Smooth muscle cell of bladder (primary cell): ENCODE measurements at places on chromosomes 1 and 21. TPM values are rescaled to one million over a fixed set of nuclear protein-coding genes. Genes with fewer than 3 reads are reported as not detected.

The SPRR5 gene
- not detected in 2 replicates for total RNA-seq

The TRAPPC3 gene
- total RNA-seq, result 65.6 and 80.9 TPM in 2 replicates

The ADAMTSL4 gene
- total RNA-seq, result 3.6 and 4.8 TPM in 2 replicates

The NBPF20 gene
- total RNA-seq, result 1.6 and 2.0 TPM in 2 replicates

The ATP1A4 gene
- total RNA-seq, result not detected in 2 replicates

The AKR7A3 gene
- total RNA-seq, result 0.14 and 0.37 TPM in 2 replicates

The EXTL1 gene
- total RNA-seq, result 0.09 and 0.14 TPM in 2 replicates

The NHLH1 gene
- total RNA-seq, result under 0.01 TPM in 1 of 2 replicates, not detected in the other

The HAO2 gene
- total RNA-seq, result not detected in 2 replicates

The OR10J1 gene
- total RNA-seq, result not detected in 2 replicates

The SPRR1B gene
- not detected in 2 replicates for total RNA-seq

The CYP4B1 gene
- total RNA-seq, result not detected in 2 replicates

The DNAJC11 gene
- total RNA-seq, result 33.8 and 53.6 TPM in 2 replicates

The IL10RB gene
- total RNA-seq, result 67.6 and 67.7 TPM in 2 replicates

The ILF2 gene
- total RNA-seq, result 145 and 148 TPM in 2 replicates

The FAM110D gene
- total RNA-seq, result not detected in 2 replicates

The THEM5 gene
- not detected in 2 replicates for total RNA-seq

The UAP1 gene
- total RNA-seq, result 64.6 and 92.3 TPM in 2 replicates

The OLIG2 gene
- total RNA-seq, result not detected in 2 replicates

The CRYBG2 gene
- under 0.01 TPM in 1 of 2 replicates, not detected in the other for total RNA-seq

The ADGRL2 gene
- total RNA-seq, result 33.3 and 64.0 TPM in 2 replicates

The HHIPL2 gene
- total RNA-seq, result 0.71 and 1.5 TPM in 2 replicates

The CNIH3 gene
- 3.6 and 6.8 TPM in 2 replicates for total RNA-seq

The ELOVL1 gene
- total RNA-seq, result 43.7 and 48.6 TPM in 2 replicates

The TDRD5 gene
- total RNA-seq, result not detected in 2 replicates

The SPRR2B gene
- total RNA-seq, result not detected in 2 replicates

The SPTA1 gene
- total RNA-seq, result 0.14 and 0.18 TPM in 2 replicates

The ERG gene
- total RNA-seq, result 0.28 and 0.43 TPM in 2 replicates

The GPR137B gene
- total RNA-seq, result 12.2 and 21.6 TPM in 2 replicates

The CFH gene
- 233 and 238 TPM in 2 replicates for total RNA-seq

The OLFML3 gene
- 140 and 191 TPM in 2 replicates for total RNA-seq

The F13B gene
- not detected in 2 replicates for total RNA-seq

The DCDC2B gene
- total RNA-seq, result under 0.01 TPM in 1 of 2 replicates, not detected in the other

The OR2L13 gene
- not detected in 2 replicates for total RNA-seq

The MYOC gene
- 0.14 and 0.74 TPM in 2 replicates for total RNA-seq

The SLC9C2 gene
- not detected in 2 replicates for total RNA-seq

The IFI44L gene
- 4.6 and 8.3 TPM in 2 replicates for total RNA-seq

The ZBTB8B gene
- total RNA-seq, result under 0.01 TPM in 1 of 2 replicates, not detected in the other

The MAP1LC3C gene
- total RNA-seq, result 0.14 and 0.18 TPM in 2 replicates

The GLIS1 gene
- 0.18 and 0.28 TPM in 2 replicates for total RNA-seq

The PITHD1 gene
- total RNA-seq, result 28.2 and 34.9 TPM in 2 replicates

The ADCY10 gene
- under 0.01 and 0.37 TPM in 2 replicates for total RNA-seq

The SETSIP gene
- 0.09 TPM in 1 of 2 replicates, not detected in the other for total RNA-seq

The SHISA4 gene
- total RNA-seq, result 16.1 and 20.3 TPM in 2 replicates

The TEX38 gene
- not detected in 2 replicates for total RNA-seq

The TIMM17A gene
- 62.3 and 70.2 TPM in 2 replicates for total RNA-seq

The CA6 gene
- not detected in 2 replicates for total RNA-seq

The TACSTD2 gene
- 0.09 and 0.14 TPM in 2 replicates for total RNA-seq

The NCAM2 gene
- 1.8 and 9.6 TPM in 2 replicates for total RNA-seq

The KCNN3 gene
- under 0.01 and 0.18 TPM in 2 replicates for total RNA-seq

The PROK1 gene
- 0.14 TPM in 1 of 2 replicates, not detected in the other for total RNA-seq

The RNU1-4 gene
- total RNA-seq, result 3,030 and 4,050 TPM in 2 replicates

The KRTAP21-2 gene
- not detected in 2 replicates for total RNA-seq

The ST6GALNAC5 gene
- total RNA-seq, result 0.43 and 1.1 TPM in 2 replicates

The RGS8 gene
- total RNA-seq, result not detected in 2 replicates

The LCE1D gene
- not detected in 2 replicates for total RNA-seq

The GPR25 gene
- total RNA-seq, result not detected in 2 replicates
